GM13977 (cell line): ENCODE measurements at places on chromosomes 2 and 18.

DNA sequence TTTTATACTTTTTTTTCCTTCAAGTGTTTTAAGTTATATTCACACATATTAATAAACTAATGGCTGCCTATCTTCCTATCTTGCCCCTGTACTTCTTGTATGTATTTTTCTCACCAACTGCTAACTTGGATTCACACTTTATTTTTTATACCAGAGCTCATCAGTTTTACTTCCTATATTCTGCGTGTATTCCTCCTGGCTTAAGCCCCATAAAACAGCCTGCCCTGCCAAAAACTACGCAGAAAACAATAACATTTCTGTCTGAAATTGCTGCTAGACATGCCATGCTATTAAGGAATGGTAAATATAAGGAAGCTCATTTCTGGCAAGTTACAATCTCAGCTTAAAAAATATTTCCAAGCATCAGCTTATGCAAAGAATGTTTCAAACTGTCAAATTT, 172.3 kb downstream of the UBE2E3 start:
- no peak for DNase-seq

- DNase-seq, result peak; percentile 30
Observed at GRCh38 chr18:8982416-8983183, 119.9 kb upstream of the NDUFV2 start.

DNA sequence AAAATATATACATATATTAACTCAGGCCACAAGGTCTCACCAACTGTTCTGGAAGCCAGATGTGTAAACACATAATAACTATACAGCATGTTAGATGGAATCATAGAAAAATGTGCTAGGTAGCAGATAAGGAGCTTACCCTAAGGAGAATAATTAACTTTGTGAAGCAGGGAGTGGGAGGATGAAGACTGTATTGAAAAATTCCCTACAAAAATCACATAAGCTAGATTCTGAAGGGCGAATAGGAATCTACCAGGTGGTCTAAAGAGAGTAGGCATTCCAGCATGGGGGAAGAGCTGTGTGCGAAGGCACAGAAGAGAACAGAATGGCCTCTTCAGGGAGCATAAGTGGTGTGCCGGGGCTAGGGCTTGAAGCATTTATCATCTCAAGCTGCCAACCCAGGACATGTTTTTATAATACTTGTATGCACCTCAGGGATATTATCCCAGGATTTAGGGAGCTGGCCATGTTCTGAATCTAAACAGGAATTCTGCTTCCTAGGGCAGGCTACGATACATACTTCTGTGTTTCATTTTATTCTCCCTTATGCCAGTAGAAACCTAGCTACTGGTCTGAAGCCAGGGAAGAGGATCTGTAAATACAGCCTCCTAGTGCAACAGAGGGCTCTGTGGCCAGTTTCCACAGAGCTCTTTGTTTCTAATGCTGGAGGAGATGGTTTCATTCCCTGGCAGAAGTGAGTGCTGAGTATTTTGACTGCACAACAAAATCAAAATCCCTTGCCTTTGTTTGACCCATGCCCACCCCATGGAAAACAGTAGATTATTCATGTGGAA, 56.7 kb downstream of the NEMP2 start:
- DNase-seq, result no peak

DNA sequence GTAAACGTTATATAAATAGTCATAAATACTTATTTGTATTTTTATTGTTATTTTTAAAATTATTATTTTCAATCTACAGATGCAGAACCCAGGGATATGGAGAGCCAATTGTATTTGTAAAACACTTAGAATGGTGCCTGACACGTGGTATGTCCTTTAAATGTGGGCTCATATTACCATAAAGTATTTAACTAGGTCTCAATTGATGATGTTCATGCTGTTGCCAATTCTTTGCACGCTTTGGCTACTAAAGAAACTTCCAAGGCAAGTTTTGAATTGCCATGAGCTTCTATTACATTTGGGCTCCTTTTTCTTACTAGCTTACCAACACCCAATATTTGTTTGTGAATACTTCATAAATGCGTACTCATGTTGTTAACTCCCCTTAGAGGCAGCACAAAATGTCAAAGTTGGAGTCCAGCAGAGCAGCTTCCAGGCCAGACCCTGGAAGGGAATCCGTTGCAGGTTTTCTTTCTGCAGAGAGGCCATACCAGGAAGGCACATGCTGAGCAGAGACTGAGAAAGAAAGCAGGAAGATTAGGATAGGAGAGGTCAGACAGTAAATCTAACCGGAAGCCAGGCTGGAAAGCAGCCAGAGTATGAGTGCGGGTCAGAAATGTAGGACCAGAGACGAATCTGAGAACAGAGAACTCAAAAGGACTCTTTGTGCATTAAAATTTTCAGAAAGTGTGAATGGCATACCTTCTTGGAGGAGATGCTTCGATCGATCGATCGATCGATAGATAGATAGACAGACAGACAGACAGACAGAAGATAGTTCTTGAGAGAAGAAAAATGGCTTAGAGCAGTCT, 4.2 kb upstream of the NOSTRIN start:
- DNase-seq, result no peak

GRCh38 chr2:72940361-72940760, 23.0 kb downstream of the EMX1 start:
- no peak for DNase-seq

DNA sequence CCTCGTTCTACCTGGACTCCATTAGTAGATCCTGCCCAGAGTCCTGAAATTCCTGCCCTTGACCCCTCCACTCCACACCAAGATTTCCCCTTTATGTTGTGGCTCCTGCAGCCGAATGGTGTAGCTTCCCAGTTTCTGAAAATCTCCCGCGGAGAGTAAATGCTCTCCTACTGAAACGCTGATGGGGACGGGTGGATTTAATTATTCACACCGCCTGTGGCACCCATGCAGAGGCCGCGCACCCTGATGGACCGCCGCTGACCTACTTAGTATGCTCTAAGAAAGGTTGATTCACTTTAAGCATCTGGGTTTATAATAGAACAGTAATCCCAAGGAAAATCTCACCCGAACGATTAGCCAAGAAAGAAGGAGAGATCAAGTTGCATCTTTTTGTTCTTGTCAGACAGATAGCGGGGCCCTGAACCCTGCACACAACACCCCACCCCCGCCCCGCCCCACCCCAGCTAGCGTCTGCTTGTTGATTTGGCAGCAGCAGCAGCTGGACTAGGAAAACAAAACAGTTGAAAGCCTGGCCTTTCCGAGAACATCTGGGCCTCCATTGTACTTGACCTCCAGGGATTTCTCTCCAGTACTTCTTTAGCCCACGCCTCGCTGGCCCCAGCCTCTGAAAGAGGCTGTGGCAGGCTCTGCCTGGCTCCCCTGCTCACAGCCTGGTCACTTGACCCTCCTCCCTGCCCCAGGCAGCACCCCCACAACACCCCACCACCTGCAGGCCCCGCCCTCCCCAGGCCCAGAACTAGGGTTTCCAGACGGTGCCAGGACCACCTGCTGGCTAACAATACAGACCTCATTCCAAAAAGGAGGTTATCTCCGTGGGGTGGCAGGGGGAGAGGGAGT, 53.6 kb downstream of the DPYSL5 start:
- no peak for DNase-seq

DNA sequence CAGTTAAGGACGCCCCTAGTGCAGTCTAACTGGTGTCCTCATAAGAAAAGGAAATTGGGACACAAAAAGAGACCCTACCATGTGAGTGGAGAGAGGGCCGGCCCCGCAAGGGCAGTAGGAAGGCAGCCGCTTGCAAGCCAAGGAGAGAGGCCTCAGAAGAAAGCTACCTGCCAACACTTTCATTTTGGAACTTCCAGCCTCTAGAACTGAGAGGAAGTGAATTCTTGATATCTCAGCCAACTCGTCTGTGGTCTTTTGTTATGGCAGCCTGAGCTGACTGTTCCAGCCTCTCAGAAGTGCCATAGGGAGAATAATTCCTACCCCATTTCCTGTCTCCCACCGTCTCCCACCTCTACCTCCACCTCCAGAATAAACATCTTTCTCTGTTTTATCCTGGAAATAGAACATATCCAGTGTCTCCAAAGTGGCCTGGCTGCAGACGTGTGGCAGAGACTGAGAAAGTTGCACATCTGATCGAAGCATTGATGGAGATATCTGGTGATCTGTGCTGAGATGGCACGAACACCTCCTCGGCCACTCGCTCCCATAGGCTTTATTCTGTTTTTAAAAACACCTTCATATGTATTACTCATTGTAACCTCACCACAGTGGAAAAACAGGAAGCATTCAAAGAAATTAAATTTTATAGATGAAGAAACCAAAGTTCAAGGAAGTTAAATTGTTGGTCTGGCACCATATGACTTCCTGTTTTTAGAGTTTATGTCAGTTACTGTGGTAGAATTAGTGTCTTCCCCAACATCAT, 39.5 kb upstream of the MARCO start:
- DNase-seq, result no peak

GRCh38 chr2:159713631-159714246, 1.4 kb downstream of the MARCHF7 start:
- DNase-seq, result peak; percentile 15

- no peak for DNase-seq
Observed at GRCh38 chr2:25127646-25128045, 40.7 kb downstream of the POMC start.

DNA sequence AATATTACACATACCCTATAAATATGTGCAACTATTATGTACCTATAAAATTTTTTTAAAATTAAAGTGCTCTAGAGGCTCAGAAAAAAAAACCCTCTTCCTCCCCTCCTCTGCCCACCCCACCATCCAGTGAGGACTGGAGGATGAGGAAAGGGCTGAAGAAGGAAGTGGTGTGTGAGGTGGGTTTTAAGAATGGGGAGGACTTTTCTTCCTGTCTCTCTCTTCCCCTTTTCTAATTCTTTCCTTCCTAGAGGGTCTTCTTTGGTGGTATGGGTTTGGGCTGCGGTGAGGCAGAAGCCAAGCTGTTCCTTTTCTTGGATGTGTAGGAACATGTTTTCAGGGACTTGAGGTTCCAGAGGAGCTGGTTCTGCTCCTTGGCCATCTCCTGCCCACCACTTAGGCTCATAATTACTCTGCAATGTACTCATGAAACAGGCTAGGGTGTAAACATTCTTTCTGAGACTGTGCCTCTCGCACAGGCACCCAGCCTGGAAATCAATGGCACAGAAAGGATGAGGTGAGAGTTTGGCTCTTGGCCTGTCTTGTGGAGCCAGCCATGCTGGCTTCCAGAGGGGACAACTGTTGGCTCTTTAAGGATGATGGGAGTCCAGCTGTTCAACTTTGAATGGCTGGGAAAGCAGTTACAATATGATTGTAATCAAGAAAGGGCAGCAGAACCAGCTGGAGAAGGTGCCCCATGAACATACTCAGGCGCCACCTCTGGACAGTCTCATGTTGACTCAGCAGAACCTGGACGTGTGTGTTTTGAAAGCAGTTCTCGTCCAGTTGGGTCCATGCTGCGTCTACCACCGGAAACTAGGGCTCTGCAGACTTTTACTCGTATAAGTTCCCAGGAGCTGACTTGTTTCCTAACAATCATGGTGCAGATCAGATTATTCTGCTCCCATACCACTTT, 38.3 kb downstream of the IL1RL2 start:
- DNase-seq, result no peak

- DNase-seq, result no peak
Observed at GRCh38 chr18:26706911-26707351, 158.6 kb downstream of the AQP4 start.

- DNase-seq, result no peak
Observed at GRCh38 chr2:11702946-11703345, 33.0 kb upstream of the NTSR2 start.

- DNase-seq, result no peak
Observed at GRCh38 chr2:45930396-45930792, 278.9 kb downstream of the PRKCE start.

- DNase-seq, result no peak
Observed at GRCh38 chr2:36756438-36756837, 59.9 kb downstream of the VIT start.

GRCh38 chr2:173808718-173809117, 156.5 kb downstream of the SP3 start:
- no peak for DNase-seq

GRCh38 chr2:38432820-38433606, 55.9 kb upstream of the ATL2 start:
- DNase-seq, result no peak

- DNase-seq, result no peak
Observed at GRCh38 chr2:109409321-109410038, 204.3 kb downstream of the SEPTIN10 start.

DNA sequence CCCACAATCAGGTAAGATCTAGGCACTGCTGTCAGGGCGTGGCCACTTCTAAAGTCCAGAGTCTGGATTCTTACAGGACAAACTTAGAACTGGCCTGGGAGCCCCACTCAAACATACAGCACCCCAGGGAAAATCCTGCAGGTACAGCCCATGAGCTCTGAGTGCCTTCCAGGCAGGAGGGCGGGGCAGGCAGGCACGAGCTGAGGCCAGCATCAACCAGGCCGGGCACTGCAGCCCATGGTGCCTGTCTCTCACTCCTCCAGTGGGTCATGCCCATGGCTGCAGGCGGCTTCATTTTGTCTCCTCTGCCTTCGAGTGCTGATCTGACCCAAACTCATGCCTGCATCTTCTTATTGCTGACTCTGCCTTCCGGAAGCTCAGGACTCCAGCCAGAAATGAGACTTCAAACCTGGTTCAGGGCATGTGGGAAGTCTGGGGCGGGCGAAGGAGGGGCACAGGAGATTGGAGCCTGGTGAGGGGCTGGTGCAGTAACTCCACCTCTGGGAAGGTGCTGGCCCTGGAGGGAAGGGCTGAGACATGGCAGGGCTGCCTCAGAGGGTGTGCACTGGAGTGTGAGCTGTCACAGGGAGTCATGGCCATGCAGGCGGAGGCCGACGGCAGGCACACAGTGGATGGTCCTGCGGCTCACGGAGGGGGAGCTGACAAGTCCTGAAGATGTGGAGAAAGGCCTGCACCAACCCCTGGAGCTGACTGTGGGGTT, 40.5 kb downstream of the HS6ST1 start:
- no peak for DNase-seq

DNA sequence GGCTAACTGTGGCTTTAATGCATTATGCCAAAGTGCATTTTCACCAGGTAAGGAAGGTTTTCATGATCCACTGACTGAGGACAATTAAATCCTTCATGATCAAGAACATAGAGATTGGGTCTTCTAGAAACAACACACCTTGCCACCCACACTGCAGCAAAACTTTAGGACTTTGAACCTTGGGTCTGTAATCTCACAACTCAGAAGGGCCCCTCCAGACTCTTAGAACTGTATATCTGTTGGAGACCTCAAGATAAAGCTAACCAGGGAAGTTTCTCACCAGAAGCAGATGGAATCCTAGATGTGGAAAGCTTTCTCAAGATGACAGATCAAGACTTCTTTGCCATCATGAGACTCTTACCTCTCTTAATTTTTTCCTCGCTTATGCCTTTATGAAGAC, 42.5 kb upstream of the MAT2A start:
- DNase-seq, result no peak

DNA sequence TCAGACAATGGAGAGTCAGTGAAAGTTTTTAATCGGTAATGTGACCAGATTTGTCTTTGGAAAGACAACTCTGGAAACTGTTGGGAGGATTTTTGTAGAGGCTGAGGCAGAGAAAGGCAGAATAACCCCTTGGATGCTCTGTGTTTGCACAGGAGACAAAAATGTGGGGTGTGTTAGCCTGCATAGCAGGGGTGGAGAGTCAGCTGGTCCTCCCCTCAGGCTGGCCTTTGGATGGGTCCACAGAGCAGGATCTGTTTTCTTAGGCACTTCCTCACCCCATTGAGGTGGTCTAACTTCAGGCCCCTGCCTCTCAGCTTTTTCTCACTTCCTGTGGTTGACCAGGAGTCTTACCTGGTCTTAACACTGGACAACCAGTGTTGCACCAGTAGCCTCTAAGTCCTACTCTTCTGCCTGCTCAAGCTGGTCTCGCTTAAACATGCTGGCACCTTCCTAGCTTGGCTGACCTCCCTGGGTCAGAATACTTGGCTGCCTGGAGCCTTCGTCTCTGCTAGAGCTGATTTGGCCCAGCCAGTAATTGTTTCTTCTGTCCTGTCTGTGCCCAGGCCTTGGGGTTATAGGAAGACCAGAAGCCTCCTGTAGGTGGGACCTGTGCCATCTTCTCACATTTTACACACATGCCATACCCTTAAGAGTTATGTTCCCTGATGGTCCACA, 259.8 kb upstream of the RASGRP3 start:
- DNase-seq, result no peak
